ENCODE measurements at places on chromosomes 6 and 20.

- DNase-seq: no peak
Measured at GRCh38 chr6:35049900-35050756, 91.0 kb downstream of the TCP11 start.

GRCh38 chr6:112189494-112189893 is 64.9 kb downstream of the LAMA4 start:
- DNase-seq: no peak

GRCh38 chr6:145929037-145929633 is 35.0 kb downstream of the SHPRH start:
- DNase-seq: peak; percentile 28

- no peak for DNase-seq
Measured at GRCh38 chr20:20582734-20583133, 129.7 kb downstream of the RALGAPA2 start.

DNA sequence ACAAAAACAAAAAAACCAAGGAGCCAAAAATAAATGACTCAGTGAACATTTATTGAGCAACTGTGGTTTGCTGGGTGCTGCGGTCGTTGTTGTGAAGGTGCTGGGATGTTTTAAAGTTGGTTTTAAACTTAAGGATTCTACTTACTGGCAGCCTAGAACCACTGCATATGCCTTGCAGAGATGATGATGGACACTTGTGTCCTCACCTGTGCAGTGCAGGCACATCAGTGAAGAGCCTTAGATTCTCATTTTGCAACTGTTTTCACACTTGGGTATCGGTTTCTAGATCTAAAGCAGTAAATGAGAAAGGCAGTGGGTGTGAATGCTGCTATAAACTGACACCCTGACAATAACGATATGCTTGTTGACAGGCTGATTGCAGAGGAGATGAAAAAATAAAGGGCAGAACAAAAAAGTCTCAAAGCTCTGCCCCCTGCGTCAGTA is 68.8 kb downstream of the UTRN start:
- DNase-seq: no peak

GRCh38 chr20:51398552-51398951 is 144.0 kb downstream of the NFATC2 start:
- DNase-seq: no peak

GRCh38 chr6:41167173-41167963 is 4.5 kb upstream of the TREM2 start:
- peak; percentile 53 for DNase-seq

DNA sequence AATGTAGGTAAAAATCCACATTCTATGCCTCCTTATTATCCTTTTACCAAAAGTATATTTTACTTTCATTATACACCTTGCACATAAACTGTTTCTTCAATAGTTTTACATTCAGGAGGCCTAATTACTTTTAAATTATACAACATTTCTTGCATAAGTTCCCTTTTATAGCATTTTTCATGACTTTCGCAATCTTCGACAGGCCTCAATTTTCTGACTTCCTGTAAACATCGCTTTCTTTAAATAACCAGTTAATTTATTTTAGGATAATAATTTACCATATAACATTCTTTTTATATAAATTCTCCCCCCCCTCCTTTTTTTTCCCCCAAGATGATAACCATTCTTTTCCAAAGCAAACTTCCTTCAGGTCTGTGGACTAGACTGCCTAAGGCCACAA is 9.2 kb downstream of the SLC35A1 start:
- DNase-seq: no peak

All from renal pelvis (tissue), 12 donors.